ENCODE measurements at places on chromosomes 6 and 20. TPM values are rescaled to one million over a fixed set of nuclear protein-coding genes. Genes with fewer than 3 reads are reported as not detected.
A peak's percentile ranks its signal among the peaks of the same experiment; 100 is the strongest.

Gene PPP1R16B
- 1.9 TPM for total RNA-seq

Gene PKIG
- 21.8 TPM for total RNA-seq

DNA sequence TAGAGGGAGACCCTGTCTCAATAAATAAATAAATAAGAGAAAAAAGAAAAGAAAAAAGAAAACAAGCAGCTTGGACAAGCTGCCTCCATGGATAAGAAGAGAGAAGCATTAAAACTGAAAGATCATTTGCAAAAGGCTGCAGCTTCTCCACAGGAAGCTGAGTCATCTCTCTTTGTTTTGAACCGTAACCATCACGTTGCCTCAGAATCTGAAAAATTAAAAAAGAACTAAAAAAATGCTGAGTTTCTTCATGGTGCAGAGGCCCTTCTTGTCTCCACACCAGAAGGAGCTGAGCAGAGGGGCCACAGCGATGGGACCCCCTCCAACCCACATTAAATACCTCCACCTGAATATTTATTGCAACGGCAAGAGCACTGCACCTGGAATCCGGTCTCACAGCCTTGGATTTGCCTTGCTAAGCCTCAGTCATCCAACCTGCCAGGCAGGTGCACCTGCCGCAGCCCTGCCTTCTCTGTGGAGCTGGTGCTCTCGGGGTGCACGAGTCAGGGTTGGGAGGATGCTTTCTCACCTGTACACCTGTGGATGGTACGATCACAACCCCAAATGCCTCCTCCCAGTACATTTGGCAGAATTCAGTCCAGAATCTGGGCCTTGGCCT, 28.1 kb downstream of the TOX2 start:
- no peak for DNase-seq

- peak; percentile 63 for DNase-seq
Measured at GRCh38 chr6:149015535-149016525, 269.0 kb downstream of the UST start.

DNA sequence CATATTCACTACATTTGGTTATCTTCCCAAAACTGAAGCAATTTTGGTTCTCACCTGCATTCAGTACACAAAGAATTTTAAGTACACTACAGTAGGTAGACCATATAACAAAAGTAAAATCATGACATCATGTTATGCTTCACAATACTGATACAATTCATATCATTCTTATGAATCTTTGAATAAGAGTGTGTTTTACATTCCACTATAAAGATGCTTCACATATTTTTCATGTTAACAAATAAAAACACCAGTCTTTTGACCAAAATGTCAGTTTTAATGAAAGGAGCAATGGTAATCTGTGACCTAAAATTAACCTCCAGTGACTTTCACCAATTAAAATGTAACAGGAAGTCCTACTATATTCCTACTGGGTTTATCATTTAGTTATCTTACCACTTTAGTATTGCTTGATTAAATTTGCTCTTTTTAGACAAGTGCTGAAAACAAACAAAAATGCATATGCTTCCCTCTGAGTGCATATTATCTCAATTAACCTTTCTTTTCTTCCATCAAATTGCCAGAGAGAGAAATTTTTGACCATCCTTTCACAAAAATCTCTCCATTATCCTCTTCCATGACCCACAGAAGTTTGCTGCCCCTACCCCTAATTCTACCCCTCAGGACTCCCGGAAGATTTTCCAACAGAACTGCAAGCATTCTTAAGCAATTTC, 49.3 kb downstream of the PHIP start:
- no peak for DNase-seq

DNA sequence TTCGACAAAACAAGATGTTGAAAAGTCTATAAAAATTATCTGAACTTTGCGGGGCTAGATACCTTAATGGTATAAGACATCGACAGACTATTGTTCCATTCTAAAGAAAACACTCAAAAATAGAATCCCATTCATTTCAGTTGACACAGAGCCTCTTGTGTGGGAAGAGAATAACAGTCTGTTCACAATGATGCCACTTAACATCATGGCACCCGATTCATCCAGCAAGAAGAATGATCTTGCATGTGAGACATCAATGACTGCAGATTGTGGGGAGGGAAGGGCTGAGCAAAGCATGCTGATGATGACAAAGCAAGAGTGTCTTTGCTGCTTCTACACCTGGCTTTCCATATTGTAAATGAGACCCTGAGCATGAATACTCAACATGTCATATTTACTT, 49.7 kb upstream of the ARMH2 start:
- no peak for DNase-seq
